ENCODE measurements at places on chromosomes 4 and X. TPM values are rescaled to one million over a fixed set of nuclear protein-coding genes. Genes with fewer than 3 reads are reported as not detected.

XAGE1A gene
- total RNA-seq = not detected

GPR143 gene
- not detected for total RNA-seq

DNA sequence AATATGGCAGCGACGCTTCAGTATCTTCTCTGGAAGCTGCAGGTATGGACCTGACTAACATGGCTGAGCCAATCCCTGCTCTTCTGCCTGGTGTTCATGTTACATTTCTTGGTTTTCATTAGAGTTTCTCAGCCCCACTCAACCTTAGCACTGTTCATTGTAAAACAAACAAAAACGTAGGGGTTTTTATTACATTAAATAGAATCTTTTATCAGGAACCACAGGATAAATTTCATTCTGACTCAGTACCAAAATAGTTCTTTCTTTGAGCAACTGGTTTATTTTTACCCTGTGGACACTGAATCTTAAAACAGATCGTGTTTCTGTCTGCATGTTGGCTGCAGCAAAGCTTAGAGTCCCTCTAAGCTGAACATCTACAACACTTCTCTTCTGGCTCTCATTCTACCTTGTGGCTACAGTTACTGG is 27.1 kb downstream of the FHIP1A start:
- no peaks in the 10 kb centered on the region for H3K4me1 ChIP-seq
- no peak overlapping the region for H3K27ac ChIP-seq
- no peaks in the 10 kb centered on the region for H3K36me3 ChIP-seq
- no peak for DNase-seq
- H3K4me3 ChIP-seq = no peak overlapping the region
- H3K27me3 ChIP-seq = no peaks in the 10 kb centered on the region

GRCh38 chr4:6189511-6189910 is 10.8 kb downstream of the JAKMIP1 start:
- no peak for DNase-seq
- H3K27me3 ChIP-seq = no peaks in the 10 kb centered on the region
- no peaks in the 10 kb centered on the region for H3K4me1 ChIP-seq
- H3K27ac ChIP-seq = no peak overlapping the region
- no peak overlapping the region for H3K4me3 ChIP-seq

GRCh38 chr4:172982151-172982590 is 186.4 kb upstream of the GALNT7 start:
- no peaks in the 10 kb centered on the region for H3K36me3 ChIP-seq
- H3K4me3 ChIP-seq = no peak overlapping the region
- H3K27ac ChIP-seq = no peak overlapping the region
- DNase-seq = no peak

DNA sequence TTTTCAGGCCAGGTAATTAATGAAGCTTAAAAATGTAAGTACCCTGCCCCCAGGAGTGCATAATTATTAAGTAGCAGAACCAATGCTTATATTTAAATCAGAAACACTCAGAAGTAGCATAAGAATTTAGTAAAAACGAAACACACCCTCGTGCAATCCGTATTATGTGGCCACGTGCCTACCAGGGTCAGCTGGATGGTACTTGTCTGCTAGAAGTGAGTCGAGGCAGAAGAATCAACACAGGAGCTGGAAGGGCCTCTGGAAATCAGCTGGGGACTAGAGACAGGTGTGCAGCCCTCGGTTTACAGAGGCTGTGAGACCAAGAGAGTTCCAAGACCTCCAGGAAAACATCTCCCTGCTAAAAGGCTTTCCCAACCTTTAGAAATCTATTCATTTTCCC is 559 bp upstream of the FAM47E start:
- no peak for DNase-seq
- H3K4me3 ChIP-seq = peak overlapping the region; percentile 74
- peak overlapping the region; percentile 80 for H3K27ac ChIP-seq
- no peaks in the 10 kb centered on the region for H3K4me1 ChIP-seq
- H3K36me3 ChIP-seq = no peaks in the 10 kb centered on the region

GRCh38 chrX:49166914-49167739 is 4.6 kb downstream of the MAGIX start:
- H3K4me3 ChIP-seq = peak overlapping the region; percentile 33
- no peaks in the 10 kb centered on the region for H3K36me3 ChIP-seq
- DNase-seq = peak; percentile 72
- H3K4me1 ChIP-seq = no peaks in the 10 kb centered on the region
- H3K27me3 ChIP-seq = peaks cover 8% of the 10 kb centered on the region

DNA sequence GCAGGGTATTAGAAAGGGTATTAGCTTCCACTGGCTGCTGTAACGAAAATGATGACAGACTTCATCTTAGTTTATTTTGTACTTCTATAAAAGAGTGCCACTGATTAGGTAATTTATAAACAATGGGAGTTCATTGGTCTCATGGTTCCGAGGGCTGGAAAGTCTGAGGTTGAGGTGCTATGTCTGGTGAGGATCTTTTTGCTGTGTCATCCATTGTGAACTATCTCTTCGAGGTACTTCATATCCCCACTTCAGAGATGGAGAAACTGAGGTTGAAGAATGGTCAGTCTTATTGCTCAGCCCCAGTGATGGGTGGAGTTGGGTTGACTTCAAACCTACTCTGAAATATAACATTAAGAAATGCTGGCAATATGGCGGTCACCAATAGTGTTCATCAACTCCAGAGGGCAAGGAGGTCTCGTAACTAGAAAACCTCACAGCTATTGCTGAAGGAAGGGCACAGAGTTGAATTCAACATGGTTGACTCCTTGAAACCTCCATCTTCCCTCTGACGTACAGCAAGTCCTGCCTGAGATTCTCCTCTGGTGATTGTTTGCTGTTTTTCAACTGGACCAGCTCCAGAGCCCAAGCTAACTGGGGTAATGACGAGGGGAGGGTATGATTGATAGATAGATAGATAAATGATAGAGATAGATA is 53.6 kb upstream of the SHOX start:
- DNase-seq = no peak
- no peaks in the 10 kb centered on the region for H3K36me3 ChIP-seq
- H3K27ac ChIP-seq = no peak overlapping the region
- no peaks in the 10 kb centered on the region for H3K27me3 ChIP-seq
- no peak overlapping the region for H3K4me3 ChIP-seq

ANKRD50 gene
- total RNA-seq = 35.0 TPM

DNA sequence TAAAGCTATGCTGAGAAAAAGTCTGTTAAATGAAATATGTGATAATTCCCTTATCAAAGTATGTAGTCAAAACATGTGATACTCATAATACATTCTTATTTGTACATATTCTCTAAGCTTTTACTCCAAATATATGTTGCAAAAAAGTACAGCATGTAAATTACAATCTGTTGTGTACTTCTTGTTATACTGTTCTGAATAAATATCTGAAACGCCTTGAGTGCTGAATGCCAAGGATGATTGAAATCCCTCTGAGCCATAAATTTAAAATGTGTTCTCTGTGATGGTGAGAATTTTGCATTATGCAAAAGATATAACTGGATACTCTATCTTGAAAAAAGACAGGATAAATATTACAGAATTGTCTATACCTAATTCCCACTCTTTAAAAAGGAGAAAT is 1128.0 kb downstream of the STPG2 start:
- no peak overlapping the region for H3K27ac ChIP-seq
- H3K4me3 ChIP-seq = no peak overlapping the region
- H3K36me3 ChIP-seq = no peaks in the 10 kb centered on the region
- H3K27me3 ChIP-seq = no peaks in the 10 kb centered on the region
- H3K4me1 ChIP-seq = no peaks in the 10 kb centered on the region

GRCh38 chr4:24794916-24795665 is at the start of gene SOD3:
Gene SOD3 (plus strand): TSS chr4:24795573. CDS start chr4:24799522, 3,949 bp downstream.
- no peak for DNase-seq
- no peaks in the 10 kb centered on the region for H3K27me3 ChIP-seq
- peak within 1 kb of the TSS; percentile 48 for H3K4me3 ChIP-seq
- H3K36me3 ChIP-seq = no peaks in the 10 kb centered on the region
- peak within 1 kb of the TSS; percentile 85 for H3K27ac ChIP-seq

DNA sequence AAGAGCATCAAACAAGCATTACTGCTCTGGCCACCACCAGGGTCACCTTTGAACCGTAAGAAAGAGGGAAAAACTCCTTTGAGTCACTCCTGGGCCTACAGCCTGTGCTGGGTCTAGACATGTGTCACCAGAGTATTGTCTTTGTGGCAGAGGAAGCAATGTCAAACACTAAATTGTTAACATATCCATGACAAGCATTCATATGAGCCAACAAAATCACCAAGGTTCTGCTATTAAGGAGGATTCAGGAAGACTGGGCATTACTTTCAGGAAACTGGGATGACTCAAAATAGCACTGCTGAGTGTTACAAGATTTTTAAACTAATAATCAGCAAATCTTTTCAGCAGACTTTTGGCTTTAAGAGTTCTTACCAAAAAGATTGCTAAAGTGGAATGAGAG is 28.1 kb downstream of the LGI2 start:
- no peak overlapping the region for H3K4me3 ChIP-seq
- no peak for DNase-seq
- H3K36me3 ChIP-seq = no peaks in the 10 kb centered on the region
- H3K27me3 ChIP-seq = peaks cover 7% of the 10 kb centered on the region

SLC30A9 gene
- 59.9 TPM for total RNA-seq

DNA sequence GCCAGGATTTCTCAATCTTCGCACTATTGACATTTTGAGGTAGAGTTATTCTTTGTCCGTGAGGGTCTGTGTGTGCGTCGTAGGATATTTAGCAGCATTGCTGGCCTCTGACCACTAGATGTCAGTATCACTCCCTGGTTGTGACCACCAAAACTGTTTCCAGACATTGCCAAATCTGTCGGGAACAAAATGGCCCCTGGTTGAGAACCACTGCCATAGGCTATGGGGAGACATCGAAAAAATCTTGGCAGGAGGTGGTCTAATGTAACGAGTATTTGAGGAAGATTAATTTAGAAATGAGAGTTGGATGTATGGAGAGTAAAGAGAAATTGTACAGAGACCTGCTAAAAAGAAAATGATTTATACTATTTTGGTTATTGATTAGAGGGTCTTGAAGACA is 108.4 kb downstream of the DOCK11 start:
- no peak overlapping the region for H3K27ac ChIP-seq
- DNase-seq = no peak
- H3K27me3 ChIP-seq = no peaks in the 10 kb centered on the region
- no peak overlapping the region for H3K4me3 ChIP-seq
- no peaks in the 10 kb centered on the region for H3K36me3 ChIP-seq

- H3K27ac ChIP-seq = no peak overlapping the region
- peaks cover 29% of the 10 kb centered on the region for H3K27me3 ChIP-seq
- no peaks in the 10 kb centered on the region for H3K4me1 ChIP-seq
- H3K36me3 ChIP-seq = no peaks in the 10 kb centered on the region
- no peak for DNase-seq
- H3K4me3 ChIP-seq = no peak overlapping the region
Measured at GRCh38 chrX:44667771-44668170, 125.1 kb upstream of the FUNDC1 start.

GRCh38 chrX:71099736-71100135 is 4.1 kb downstream of the FOXO4 start:
- H3K4me3 ChIP-seq = no peak overlapping the region
- no peak for DNase-seq
- no peaks in the 10 kb centered on the region for H3K27me3 ChIP-seq
- no peaks in the 10 kb centered on the region for H3K36me3 ChIP-seq

MND1 gene
- 0.64 TPM for total RNA-seq

COX7B2 gene
- not detected for total RNA-seq

GRCh38 chr4:139887376-139887802 is 221.8 kb downstream of the MGST2 start:
- H3K36me3 ChIP-seq = no peaks in the 10 kb centered on the region
- DNase-seq = no peak
- no peaks in the 10 kb centered on the region for H3K27me3 ChIP-seq
- H3K4me3 ChIP-seq = peak overlapping the region; percentile 54
- H3K4me1 ChIP-seq = no peaks in the 10 kb centered on the region

DNA sequence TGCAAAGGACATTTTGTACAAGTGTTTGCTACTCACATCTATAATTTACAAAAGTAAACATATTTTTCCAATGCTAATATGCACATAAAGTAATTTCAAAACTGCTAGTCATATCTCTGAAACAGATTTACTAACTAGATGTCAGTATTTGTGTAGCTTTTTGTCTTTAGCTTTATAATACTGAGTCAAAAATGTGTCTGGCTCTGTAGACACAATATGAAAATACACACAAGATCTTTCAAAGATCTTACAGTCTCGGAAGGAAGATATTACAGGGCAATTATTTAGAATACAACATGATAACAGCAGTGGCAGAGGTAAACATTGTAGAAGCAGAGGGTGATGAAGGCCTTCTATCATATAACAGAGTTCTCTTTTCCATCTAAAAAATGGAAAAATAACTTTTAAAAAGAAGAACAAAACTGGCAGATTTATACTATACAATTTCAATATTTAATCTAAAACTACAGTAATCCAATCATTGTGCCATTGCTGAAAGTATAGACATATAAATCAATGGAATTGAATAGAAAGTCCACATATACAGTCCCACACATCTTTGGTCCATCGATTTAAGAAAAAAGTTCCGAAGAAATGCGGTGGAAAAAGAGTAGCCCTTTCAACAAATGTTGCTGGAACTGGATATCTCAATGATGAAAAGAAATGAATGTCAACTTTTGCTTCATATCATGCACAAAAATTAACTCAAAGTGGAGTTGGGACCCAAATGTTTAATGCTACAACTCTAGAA is 29.4 kb downstream of the ARAP2 start:
- H3K4me1 ChIP-seq = no peaks in the 10 kb centered on the region
- DNase-seq = no peak
- H3K27me3 ChIP-seq = no peaks in the 10 kb centered on the region
- H3K4me3 ChIP-seq = no peak overlapping the region

DNA sequence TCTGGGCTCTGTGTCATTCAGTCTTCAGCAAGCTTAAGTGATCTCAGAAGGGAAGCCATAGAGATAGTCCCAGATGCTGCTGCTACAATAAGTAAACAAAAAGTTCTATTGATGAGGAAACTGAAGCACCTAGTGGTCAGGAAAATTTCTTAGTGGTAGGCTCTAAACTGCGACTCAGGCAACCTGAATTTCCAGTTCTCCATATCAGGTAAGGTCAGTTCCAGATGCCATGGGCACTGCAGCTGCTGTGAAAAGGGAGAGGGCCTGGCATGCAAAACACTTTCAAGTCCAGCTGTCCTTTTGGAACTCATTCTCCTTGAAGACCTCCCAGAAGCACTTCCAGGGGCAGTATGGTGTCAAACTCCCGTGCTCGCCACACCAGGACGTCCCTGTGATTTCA is 46.2 kb downstream of the REELD1 start:
- no peak overlapping the region for H3K27ac ChIP-seq
- no peak overlapping the region for H3K4me3 ChIP-seq
- peaks cover 2% of the 10 kb centered on the region for H3K36me3 ChIP-seq
- no peaks in the 10 kb centered on the region for H3K4me1 ChIP-seq
- DNase-seq = no peak

GRCh38 chrX:129679901-129680300 is 25.1 kb upstream of the APLN start:
- no peak overlapping the region for H3K27ac ChIP-seq
- H3K4me1 ChIP-seq = no peaks in the 10 kb centered on the region

DNA sequence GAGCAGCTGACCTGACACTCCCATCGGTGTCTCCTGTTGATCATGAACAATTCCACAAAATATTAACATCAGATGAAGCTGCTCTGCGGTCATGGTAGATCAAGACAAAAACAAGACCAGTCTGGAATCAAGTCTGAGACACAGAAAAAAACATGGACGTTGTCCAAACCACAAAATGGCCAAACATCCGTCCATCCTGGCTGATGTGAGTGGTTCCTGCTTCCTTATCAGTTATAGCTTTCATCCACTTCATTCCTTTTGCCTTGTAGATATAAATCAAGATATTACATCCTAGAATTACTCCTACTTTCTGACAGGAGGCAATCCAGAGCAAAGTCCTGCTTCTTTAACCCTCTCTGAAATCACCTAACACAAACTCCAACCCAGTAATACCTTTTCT is 28.8 kb upstream of the PCSK1N start:
- no peaks in the 10 kb centered on the region for H3K36me3 ChIP-seq
- no peak overlapping the region for H3K4me3 ChIP-seq
- H3K27ac ChIP-seq = no peak overlapping the region
- no peaks in the 10 kb centered on the region for H3K4me1 ChIP-seq
- no peaks in the 10 kb centered on the region for H3K27me3 ChIP-seq
- no peak for DNase-seq

MAGEA11 gene
- not detected for total RNA-seq
